ENCODE measurements at places on chromosomes 6 and 20. TPM values are rescaled to one million over a fixed set of nuclear protein-coding genes. Genes with fewer than 3 reads are reported as not detected.
A peak's percentile ranks its signal among the peaks of the same experiment; 100 is the strongest.

GRCh38 chr6:1124885-1125284 is 187.0 kb upstream of the FOXQ1 start:
- no peak overlapping the region for H3K4me3 ChIP-seq
- peaks cover 13% of the 10 kb centered on the region for H3K4me1 ChIP-seq
- H3K27me3 ChIP-seq = no peaks in the 10 kb centered on the region
- no peak for DNase-seq
- H3K36me3 ChIP-seq = no peaks in the 10 kb centered on the region
- no peak overlapping the region for H3K27ac ChIP-seq

DNA sequence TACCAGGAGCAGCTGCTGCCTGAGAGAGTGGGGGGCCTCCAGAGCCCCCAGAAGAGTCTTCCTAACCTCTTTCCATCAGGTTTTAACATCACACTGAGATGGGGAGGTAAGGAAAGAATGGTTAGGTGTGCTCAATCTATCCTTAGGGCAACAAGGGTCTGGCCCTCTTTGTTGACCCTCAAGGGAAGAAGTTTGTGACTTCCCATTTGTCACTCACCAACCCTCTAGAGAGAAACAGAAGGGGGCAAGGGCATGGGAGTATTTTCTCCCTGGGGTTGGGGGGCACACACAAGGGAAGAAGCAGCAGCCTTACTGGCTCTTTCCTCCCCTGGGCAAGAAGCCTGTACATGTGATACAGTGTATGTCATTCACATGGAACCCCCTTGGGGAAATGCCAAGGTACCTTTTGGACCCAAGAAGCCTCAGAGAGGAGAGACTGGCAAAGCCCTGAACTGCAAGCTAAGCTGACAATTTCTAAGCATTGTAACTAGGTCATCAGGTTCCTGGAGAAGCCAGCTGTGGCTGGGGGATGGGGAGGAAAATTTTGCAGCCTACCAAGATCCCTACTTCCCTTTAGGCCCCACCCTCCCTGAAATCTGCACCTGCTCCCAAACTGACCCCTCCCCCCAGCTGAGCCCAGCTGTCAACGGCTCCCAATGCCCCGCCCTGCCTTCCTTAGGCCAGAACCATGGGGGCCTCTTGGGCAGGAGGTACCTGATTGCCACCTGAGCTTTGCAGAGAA is 14.5 kb downstream of the BCL2L1 start:
- no peaks in the 10 kb centered on the region for H3K27me3 ChIP-seq
- H3K27ac ChIP-seq = peak overlapping the region; percentile 98
- DNase-seq = no peak
- peaks cover 77% of the 10 kb centered on the region for H3K4me1 ChIP-seq
- peaks cover 30% of the 10 kb centered on the region for H3K36me3 ChIP-seq

DNA sequence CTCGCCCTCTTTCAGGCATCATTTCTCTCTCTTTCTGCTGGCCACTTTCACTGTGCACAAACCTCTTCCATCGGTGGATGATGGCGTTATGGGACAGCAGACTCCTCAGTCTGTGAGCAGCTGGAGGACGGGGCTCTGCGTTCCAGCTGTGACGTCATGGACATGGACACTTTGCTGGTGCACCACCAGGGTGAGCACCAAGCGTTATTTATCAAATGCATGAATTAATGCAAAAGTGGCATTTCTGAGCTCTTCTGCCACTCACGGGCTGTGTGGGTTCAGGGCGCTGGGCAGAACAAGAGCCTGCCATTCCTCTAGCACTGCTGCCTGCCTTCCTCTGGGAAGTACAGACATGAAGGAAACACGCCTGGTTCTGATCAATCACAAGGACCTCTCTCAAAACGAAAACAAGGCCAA is 82.9 kb upstream of the MPC1 start:
- H3K27ac ChIP-seq = peak overlapping the region; percentile 45
- peaks cover 35% of the 10 kb centered on the region for H3K4me1 ChIP-seq
- no peak overlapping the region for H3K4me3 ChIP-seq
- H3K36me3 ChIP-seq = peaks cover 54% of the 10 kb centered on the region

The FOXS1 gene
- not detected for total RNA-seq

DNA sequence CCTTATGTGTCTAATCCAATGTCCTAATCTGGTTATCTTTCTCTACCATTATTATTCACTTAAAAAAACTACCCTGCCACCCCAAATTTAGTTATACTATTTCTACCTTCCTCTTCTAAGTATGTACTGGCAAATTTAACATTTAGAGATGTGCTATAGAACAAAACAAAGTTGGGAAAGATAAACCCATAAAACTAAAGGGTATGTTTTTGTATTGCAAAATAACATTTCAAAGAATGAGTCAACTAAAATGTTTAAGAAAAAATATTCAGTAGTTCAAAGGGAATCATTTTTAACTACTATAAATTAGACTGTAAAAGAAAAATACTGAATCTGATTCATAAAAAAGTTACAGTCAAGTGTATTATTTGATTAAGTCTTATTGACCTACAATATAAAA is 103.0 kb downstream of the LMBRD1 start:
- no peaks in the 10 kb centered on the region for H3K27me3 ChIP-seq
- no peak overlapping the region for H3K4me3 ChIP-seq
- no peaks in the 10 kb centered on the region for H3K4me1 ChIP-seq
- H3K27ac ChIP-seq = no peak overlapping the region

- H3K4me1 ChIP-seq = no peaks in the 10 kb centered on the region
- DNase-seq = no peak
- H3K27ac ChIP-seq = no peak overlapping the region
- no peaks in the 10 kb centered on the region for H3K27me3 ChIP-seq
- H3K4me3 ChIP-seq = no peak overlapping the region
Measured at GRCh38 chr6:34531580-34532201, 24.4 kb downstream of the SPDEF start.

The WFDC5 gene
- total RNA-seq = 6.0 TPM

GRCh38 chr6:43246301-43247113 is 3.2 kb downstream of the TTBK1 start:
- H3K4me3 ChIP-seq = peak overlapping the region; percentile 6
- no peaks in the 10 kb centered on the region for H3K36me3 ChIP-seq
- peak overlapping the region; percentile 7 for H3K27ac ChIP-seq
- no peak for DNase-seq

The GPLD1 gene
- total RNA-seq = 1.9 TPM

DNA sequence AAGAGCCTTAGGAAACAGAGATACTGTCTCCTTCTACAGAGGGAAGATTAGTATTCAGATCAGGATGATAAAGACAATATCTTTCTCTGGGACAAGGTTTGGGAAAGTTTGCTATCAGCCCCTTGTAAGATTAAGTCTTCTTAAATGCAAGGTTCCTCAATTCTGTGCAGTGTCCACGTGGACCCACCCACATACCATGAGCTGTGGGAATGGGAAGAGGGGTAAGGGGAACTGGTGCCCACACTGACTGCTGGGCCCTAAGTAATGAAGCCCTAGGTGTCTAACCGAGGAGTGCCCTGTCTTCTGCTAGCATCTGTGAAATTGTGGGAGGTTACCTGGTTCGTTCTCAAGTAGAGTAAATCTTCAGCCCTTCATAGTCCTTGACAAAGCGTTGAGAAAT is 5.8 kb upstream of the SSTR4 start:
- no peaks in the 10 kb centered on the region for H3K4me1 ChIP-seq
- no peaks in the 10 kb centered on the region for H3K27me3 ChIP-seq
- no peak overlapping the region for H3K27ac ChIP-seq
- H3K4me3 ChIP-seq = no peak overlapping the region
- no peak for DNase-seq
- no peaks in the 10 kb centered on the region for H3K36me3 ChIP-seq

DNA sequence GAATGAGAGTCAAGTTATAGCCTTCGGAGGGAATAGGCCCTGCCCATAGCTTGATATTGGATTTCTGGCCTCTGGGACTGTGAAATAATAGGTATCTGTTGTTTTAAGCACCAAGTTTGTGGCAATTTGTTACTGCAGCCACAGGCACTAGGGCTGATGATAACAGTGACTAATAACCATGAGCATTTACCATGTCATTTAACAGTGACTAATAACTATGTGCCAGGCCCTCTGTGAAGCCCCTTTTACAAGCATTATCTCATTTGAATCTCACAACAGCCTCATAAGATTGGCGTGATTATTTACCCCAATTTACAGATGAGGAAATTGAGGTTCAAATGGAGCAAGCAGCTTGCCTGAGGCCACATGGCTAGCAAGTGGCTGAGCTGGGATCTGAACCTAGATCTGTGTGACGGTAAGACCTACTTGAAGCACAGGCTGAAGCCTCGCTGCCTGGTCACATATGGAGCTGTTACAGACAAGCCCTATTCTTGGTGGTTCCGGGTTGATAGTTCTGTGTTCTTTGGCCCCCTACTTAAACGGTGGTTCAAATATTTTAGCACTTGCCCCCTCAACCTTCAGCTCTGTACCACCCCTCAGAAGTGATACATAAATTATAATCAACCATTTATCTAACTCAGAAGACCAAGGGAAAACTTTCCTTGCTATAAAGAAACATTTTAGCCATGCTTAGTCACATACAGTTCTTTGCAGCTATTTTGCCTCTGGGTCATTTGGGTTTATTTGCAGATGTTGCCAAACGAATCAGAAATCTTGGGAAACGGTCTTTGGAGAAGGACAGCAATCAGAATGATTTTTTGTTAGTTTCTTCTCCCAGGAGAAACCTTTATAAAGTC is 98.3 kb downstream of the ELOVL5 start:
- no peaks in the 10 kb centered on the region for H3K36me3 ChIP-seq
- no peak overlapping the region for H3K4me3 ChIP-seq
- no peak for DNase-seq
- peaks cover 4% of the 10 kb centered on the region for H3K4me1 ChIP-seq

The SCGN gene
- total RNA-seq = not detected

The PNLDC1 gene
- total RNA-seq = not detected

DNA sequence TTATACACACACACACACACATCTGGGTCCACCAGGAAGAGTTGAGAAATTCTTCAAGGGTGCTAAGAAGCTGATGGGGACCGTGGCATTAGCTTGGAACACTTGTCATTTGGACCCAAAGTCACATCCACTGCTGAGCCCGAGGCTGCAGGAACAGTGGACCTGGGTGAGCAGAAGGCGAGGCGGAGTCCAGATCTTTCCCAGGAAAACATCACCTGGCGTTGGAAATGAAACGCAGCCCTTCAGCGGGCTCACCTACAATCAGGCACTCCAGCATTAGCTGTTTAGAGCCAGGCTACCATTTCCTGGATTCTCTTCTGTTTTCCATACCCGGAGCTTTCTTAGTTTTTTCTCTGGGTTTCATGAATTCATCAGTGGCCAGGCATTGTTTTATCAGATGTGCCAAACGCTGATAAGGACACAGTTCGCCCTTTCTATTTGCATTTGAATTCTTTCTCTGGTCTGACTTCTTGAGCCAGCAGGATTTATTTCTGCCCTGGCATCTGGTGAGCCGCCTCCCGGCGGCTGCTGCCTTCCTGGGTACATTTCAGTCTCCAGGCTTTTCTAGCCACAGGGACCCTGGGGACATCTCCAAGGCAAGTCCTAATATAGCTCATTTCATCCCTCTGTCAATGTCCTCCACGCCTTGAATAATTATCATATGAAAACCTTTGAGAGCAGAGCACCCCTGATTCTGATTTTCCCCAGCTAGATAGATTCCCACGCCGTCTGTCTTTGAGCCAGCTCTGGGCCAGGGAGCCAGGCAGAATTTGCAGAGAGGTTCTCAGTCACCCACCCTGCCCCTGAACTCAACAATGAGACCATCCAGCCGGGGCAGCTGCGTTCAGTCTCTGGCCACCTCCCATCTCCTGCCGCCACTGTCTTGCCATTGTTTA is 170.9 kb downstream of the TTLL2 start:
- no peaks in the 10 kb centered on the region for H3K36me3 ChIP-seq
- H3K4me3 ChIP-seq = no peak overlapping the region
- H3K27me3 ChIP-seq = no peaks in the 10 kb centered on the region
- peaks cover 63% of the 10 kb centered on the region for H3K4me1 ChIP-seq
- no peak overlapping the region for H3K27ac ChIP-seq

The ANKRD60 gene
- total RNA-seq = not detected

GRCh38 chr6:129525055-129525454 is 184.9 kb downstream of the ARHGAP18 start:
- DNase-seq = no peak
- H3K4me3 ChIP-seq = no peak overlapping the region
- H3K27me3 ChIP-seq = no peaks in the 10 kb centered on the region
- H3K27ac ChIP-seq = no peak overlapping the region
- H3K4me1 ChIP-seq = no peaks in the 10 kb centered on the region

- no peak for DNase-seq
- H3K4me3 ChIP-seq = no peak overlapping the region
- no peaks in the 10 kb centered on the region for H3K27me3 ChIP-seq
- H3K4me1 ChIP-seq = peaks cover 17% of the 10 kb centered on the region
Measured at GRCh38 chr6:30935018-30935417, 3.0 kb upstream of the SFTA2 start.

- no peak overlapping the region for H3K27ac ChIP-seq
- no peaks in the 10 kb centered on the region for H3K27me3 ChIP-seq
- no peaks in the 10 kb centered on the region for H3K4me1 ChIP-seq
- H3K4me3 ChIP-seq = no peak overlapping the region
Measured at GRCh38 chr6:21524201-21524600, 69.3 kb upstream of the SOX4 start.

DNA sequence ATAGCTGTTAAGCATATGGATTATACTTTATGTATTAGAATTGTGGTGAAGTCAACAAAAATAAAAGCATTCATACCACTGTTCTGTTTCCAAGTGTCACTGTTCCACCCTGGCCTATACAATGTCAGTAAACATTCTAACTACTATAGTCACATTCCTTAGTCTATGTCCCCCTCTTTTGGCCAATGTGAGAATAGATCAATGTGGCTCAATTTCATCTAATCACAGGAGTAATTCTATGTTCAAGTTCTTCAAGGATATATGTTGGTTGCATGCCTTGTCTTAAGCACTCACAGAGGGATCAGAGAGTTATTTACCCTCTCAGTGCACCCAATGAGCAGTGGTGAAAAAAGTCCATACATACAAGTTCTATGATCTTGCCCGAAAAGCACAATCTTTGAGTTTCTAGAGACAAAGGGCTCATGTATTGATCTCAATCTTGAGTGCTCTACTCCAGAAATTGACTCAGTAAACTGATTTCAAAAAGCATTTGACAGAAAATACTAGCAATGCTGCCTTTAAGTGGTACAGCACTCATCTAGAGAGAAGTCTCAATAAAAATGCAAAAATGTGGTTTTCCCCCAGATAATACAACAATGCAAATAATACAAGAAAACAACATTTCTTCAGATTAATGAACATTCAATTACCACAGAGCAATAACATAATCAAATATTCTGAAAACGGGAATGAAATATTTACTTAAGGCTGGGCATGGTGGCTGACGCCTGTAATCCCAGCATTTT is 16.5 kb downstream of the SMLR1 start:
- no peaks in the 10 kb centered on the region for H3K27me3 ChIP-seq
- H3K4me1 ChIP-seq = no peaks in the 10 kb centered on the region
- H3K27ac ChIP-seq = no peak overlapping the region
- no peaks in the 10 kb centered on the region for H3K36me3 ChIP-seq
- DNase-seq = no peak

DNA sequence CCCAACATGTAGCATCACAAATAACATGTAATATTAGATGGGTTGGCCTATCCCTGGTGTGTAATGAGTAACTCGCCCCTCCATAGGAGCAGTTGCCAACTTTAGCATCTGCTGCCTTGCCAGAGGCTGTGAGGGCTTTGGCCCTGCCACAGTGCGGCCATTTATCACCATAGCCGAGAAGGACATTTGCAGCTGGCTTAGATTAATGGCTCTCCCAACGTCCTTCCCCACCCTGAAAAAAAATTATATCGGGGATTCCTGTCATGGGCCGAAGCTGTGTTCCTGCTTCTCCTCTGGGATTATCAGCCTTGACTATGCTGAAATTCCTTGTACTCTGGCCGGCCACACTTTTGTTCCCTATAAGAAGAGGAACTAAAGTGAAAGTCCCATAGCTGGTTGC is 7.6 kb upstream of the ADIG start:
- no peak for DNase-seq
- no peaks in the 10 kb centered on the region for H3K27me3 ChIP-seq
- no peak overlapping the region for H3K4me3 ChIP-seq
- H3K36me3 ChIP-seq = peaks cover 21% of the 10 kb centered on the region

GRCh38 chr6:98678481-98678880 is 155.9 kb upstream of the POU3F2 start:
- H3K4me1 ChIP-seq = no peaks in the 10 kb centered on the region
- H3K27me3 ChIP-seq = no peaks in the 10 kb centered on the region
- H3K4me3 ChIP-seq = no peak overlapping the region

The TRIM31 gene
- total RNA-seq = not detected

Measured in esophagus squamous epithelium (tissue), 5 donors.